ENCODE measurements at places on chromosomes 16 and 17.

GRCh38 chr16:75462806-75463205 is 1.7 kb downstream of the TMEM170A start:
- no peak for DNase-seq

GRCh38 chr17:1707107-1707506 is 3.1 kb downstream of the TLCD2 start:
- peak; percentile 68 for DNase-seq

DNA sequence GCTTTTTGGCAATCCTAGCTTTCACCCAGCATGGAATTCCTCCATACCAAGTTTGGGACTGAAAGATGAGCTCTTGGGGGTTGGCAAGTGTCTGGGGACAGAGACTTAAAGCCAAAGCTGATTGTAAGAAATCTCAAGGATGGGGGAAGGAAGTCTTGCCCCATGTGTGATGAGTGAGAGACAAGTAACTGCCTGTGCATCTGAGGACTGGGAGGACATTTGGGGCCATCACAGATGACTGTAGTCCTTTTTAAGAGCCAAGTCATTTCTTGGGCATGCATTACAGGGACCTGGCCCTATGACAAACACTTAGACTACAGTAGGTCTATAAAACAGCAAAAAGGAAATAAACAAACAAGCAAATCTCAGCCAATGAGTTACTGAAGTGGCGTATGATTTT is 36.3 kb upstream of the CCL2 start:
- no peak for DNase-seq

DNA sequence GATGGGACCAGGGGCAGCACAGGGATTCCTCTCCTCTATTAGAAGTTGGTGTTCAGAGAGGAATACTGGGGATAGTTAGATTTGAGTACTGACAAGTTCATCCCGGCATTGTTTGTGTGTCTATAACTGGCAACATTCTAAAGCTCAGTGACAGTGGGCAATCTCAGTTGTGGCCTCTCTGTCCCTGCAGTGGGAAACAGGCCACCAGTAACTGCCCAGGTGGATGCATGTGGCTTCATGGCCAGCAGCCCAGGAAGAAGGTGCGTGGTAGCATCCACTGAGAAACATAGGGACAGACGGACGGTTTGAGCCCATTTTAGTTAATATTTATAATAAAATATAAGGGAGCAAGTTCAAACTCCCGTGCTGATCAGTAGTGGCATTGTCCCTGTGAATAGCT is 51.5 kb downstream of the B9D1 start:
- DNase-seq = no peak

DNA sequence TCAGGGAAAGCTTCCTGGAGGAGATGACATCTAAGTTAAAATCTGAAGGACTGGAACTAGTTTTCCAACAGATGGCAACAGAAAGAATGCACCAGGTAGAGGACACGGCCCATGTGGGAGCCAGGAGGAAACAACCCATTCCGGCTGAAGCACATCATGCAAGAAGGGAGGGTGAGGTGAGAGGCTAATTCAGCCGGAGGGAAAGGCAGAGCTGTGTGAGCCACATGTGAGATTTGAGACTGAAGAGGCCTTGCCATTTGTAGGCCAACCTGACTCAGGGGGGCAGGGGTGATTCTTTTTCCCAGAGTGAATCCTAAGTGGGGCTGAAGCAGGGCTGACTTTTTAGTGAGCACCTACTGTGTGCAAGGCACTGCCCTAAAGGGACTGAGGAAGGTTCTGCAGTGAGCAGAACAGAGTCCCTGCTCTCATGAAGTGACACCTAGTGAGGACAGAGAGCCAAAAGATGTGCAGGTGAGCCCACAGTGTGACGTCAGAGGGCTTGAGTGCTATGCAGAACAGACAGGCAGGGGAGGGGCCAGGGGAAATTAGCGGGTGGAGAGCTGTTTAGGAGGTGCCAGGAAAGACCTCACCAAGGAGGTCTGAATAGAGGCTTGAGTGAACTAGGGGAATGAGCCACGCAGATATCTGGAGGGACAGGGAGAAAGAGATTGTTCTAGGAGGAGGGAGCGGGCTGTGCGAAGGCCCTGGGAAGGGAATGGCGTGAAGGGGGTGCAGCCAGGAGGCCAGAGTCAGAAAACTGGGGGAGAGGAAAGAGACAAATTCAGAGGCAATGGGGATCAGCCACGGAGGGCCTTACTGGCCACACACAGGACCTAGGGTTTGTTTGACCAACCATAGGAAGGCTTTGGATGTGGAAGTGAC is 19.8 kb upstream of the IL21R start:
- no peak for DNase-seq

DNA sequence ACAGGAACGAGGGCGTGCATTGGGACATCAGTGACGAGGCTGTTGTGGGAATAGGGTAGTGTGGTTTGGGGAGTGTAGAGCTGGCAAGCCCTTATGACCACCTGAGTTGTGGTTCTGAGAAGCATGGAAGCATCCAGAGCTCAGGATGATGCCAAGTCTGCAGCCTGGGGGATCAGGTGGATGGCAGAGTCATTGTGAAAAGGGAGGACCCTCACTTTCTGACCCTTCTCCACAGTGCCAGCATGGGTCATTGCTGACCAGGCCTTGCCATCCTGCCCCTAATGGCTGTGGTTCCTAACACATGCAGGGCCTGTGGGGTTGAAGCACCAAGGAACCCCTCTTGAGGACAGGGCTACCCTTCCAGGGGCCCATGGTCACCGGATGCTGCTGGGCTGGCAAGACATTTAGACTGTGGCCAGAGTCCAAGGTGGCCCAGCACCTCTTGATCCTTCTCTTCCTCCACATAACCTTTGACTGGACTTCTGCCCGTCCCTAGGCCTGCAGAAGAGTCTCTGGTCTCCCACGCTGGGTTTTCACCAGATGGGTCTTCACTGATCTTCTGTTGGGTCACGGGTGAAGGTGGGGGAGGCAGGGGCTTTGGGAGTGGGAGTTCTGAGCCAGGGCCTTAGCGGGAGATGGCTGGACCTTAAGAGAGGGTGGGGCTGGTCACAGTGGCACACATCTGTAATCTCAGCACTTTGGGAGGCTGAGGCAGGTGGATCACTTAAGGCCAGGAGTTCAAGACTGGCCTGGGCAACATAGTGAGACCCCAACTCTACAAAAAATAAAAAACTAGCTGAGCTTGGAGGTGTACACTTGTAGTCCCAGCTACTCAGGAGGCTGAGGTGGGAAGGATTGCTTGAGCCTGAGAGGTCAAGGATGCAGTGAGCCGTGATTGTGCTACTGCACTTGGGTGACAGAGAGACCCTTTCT is 2.0 kb upstream of the PLA2G15 start:
- no peak for DNase-seq

GRCh38 chr16:8109510-8110369 is 480.6 kb downstream of the TMEM114 start:
- no peak for DNase-seq

GRCh38 chr17:43759836-43760235 is 1.2 kb upstream of the SOST start:
- no peak for DNase-seq

GRCh38 chr17:49545007-49545660 is 30.5 kb upstream of the NXPH3 start:
- no peak for DNase-seq

GRCh38 chr16:20847550-20847949 is 41.2 kb downstream of the REXO5 start:
- no peak for DNase-seq

DNA sequence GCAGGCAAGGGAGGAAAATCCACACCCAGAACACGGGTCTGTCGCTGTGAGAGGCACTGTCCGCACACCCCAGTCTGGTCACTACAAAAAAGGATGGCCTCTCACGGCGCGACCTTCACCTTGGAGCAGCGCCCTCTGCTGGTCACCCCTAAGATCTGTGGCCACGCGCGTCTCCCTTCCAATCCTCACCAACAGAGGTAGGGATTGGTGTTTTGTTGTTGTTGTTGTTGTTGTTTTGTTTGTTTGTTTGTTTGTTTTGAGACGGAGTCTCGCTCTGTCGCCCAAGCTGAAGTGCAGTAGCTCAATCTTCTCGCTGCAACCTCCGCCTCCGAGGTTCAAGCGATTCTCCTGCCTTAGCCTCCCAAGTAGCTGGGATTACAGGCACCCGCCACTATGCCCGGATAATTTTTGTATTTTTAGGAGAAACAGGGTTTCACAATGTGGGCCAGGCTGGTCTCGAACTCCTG is 15.0 kb upstream of the C17orf58 start:
- DNase-seq = no peak

DNA sequence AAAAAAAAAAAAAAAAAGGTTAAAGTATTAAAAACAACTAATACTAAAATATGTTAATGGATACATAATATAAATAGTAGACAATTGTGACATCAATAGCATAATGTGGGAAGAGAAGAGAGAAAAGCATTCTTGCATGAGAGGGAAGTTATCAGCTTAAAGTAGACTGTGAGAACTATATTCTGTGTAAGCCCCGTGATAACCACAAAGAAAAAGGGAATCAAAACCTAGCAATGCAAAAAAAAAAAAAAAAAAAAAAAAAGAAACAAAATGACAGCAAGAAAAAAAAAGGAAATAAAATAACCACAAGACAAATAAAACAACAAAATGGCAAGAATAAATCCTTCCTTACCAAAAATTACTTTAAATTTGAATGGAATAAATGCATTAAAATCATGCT is 39.8 kb upstream of the MYLK3 start:
- no peak for DNase-seq

GRCh38 chr16:59848296-59848695 is 1114.2 kb upstream of the GOT2 start:
- no peak for DNase-seq

GRCh38 chr16:12265108-12265507 is 288.6 kb downstream of the SNX29 start:
- DNase-seq = no peak

- peak; percentile 78 for DNase-seq
Observed at GRCh38 chr16:56193951-56194726, 2.9 kb downstream of the GNAO1 start.

DNA sequence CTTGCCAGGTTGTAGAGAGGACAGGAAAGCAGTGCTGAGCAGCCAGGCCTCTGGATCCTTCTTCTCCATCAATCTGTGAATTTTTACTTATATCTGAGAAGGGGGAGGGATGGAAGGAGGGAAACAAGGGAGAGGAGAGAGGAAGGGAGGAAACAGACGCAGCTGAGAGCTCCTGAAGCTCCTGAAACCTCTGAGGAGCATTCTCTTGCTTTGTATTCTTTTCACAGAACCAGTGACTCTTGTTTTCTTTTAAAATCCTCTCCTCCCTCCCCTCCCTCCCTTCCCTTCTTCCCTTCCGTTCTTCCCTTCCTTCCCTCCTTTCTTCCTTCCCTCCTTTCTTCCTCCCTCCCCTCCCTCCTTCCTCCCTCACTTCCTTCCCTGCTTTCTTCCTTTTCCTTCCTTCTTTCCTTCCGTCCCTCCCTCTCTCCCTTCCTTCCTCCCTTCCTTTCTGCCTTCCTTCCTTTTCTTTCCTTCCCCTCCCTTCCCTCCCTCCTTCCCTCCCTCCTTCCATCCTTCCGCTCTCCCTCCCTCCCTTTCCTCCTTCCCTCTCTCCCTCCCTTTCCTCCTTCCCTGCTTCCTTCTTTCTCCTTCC is 60.0 kb upstream of the RBFOX1 start:
- DNase-seq = no peak

DNA sequence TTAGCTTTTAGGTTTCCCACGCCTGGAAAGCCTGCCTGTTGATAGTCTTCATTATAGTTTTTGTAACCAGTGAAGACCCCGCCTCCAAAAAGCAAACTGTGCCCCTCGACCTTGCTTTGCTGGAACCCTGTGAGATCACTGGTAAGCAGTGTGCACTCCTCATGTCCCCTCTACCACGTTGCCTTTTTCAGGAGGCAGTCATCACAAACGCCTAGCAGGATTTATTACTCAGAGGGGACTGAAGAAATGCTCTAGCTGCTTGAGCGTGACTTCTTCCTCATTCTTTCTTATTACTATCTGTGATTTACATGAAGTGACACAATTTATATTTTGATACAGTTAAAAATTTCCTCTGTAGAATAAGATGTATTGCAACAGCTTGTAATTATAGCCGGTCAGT is 6.5 kb upstream of the KRTAP3-1 start:
- no peak for DNase-seq

DNA sequence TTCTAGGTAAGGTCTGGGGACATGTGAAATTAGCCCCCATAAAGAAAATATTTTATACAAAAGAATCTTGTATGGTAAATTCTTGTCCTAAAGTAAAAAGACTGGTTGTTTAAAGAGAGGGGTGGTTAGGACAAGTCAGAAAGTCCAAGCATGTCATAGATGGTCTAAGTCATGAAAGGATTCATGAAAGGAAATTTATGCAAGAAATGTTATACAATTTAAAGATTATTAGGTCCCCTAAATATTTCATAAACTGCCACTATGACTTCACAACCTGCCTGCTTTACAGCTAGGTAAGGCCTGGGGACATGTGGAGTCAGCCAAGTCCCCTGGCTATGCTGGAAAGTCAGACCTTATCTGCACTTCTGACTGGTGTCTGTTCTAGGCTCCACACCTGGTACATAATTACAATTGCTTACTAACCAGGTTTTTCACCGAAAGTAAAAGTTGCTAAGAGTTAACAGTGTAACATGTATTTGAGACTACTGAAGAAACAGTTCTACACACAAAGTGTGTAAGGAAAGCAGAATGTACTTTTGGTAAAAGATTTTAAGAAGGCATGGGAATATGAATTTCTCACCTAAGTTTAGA is 17.0 kb downstream of the N4BP1 start:
- no peak for DNase-seq

- DNase-seq = no peak
Observed at GRCh38 chr17:6476076-6476809, 32.0 kb downstream of the PIMREG start.

- DNase-seq = no peak
Observed at GRCh38 chr17:15457723-15458094, 9.7 kb downstream of the CDRT4 start.

GRCh38 chr16:83409347-83409746 is 398.4 kb upstream of the HSBP1 start:
- DNase-seq = no peak

DNA sequence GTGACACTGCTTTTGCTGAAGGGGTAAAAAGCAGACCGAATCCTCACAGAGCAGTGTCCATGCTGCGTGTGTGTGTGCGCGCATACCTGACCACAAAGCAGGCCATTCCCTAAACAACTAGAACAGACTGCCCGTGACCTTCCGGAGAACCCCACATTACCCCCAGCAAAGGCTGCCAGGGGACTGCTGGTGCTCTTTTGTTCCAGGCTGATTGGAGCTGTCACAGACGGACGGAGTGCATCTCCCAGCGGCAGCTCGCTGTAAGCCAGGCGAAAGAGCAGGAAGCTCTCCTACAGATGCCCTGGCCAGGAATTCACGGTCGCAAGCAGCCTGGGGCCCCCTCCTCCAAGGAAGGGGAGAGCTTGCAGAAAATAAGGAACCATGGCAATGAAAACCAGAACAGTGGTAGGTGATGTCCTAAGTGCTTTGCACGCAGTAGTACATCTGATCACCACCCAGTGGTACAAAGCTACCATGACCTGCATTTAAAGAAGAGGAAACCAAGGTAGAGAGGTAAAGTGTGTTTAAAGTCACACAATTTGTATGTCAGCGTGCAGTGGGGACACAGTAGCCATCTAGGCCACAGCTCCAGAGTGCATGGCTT is 153.4 kb upstream of the DYNLRB2 start:
- no peak for DNase-seq

DNA sequence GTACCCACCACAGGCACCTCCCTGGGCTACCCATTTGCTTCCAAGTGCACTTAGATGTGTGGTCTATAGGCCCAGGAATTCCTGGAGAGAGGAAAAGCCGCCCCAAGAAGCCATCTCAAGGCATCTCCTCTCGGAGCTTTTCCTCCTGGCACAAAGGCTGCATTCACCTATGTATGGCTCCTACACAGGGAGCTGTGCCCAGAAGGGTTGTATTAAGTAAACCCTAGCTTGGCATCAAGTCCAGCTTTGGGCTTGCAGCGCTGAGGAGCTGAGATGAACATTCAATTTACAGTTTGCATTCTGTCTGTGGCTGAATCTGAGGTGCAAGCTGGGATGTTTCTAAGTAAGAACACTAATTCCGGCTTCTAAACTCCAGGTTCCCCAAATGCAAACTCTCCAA is 81.3 kb downstream of the CDYL2 start:
- DNase-seq = no peak

Measured in NCI-H526 treated with DMSO at 0.1 percent for 48 hours (cell line).